ENCODE measurements at places on chromosomes 12 and 14.

DNA sequence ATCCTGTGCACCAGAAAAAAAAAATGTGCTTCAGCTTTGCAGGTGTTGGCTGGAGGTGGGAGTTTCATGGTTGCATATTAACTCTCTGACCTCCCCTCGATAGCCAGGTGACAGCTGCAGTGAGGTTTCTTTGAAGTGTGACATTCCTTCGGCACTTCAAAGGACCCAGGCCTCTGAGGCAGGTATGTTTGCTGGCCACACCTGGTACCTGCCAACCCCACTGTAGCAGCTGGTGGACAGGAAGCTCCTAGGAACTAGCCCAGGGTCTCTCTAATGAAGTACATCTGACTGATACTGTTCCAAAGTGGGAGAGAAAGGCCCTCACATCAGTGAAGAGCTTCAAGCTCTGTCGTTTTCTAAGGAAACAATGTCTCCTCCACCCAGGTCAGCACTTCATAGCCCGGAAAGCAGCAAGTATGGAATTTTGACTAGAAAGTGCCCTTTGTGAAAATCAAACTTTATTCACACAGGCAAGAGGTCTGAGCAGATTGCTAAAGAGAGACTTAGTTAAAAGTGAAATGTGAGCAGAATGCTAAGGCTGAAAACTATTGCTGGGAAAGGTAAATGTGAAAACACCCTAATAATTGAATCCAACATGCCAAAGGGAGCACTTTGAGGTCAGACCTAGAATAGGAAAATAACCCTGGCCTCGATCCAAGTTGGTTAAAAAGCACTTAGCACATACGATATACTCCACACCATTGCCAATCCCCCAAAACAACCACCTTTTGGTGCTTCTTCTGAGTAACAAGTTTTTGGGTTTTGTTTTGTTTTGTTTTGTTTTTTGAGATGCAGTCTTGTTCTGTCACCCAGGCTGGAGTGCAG lies 71.3 kb downstream of the PHLDA1 start:
- no peak for DNase-seq

DNA sequence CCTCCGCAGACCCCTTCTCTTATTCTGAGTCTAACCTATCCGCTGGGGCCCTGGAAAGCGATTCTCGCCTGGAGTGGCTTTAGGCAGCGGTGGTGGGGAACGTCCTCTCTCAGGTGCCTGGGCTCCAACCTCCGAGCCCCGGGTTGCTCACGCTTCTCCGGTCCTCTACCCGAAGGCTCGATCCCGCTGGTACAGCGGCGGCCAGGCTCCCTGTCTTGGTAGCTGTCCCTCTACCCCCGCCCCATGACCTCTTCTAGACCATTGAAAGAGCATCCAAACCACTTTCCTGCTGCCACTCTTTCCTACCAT lies 505 bp upstream of the HEBP1 start:
- DNase-seq: no peak

GRCh38 chr12:106044773-106045172 lies 94.0 kb downstream of the NUAK1 start:
- DNase-seq: no peak

DNA sequence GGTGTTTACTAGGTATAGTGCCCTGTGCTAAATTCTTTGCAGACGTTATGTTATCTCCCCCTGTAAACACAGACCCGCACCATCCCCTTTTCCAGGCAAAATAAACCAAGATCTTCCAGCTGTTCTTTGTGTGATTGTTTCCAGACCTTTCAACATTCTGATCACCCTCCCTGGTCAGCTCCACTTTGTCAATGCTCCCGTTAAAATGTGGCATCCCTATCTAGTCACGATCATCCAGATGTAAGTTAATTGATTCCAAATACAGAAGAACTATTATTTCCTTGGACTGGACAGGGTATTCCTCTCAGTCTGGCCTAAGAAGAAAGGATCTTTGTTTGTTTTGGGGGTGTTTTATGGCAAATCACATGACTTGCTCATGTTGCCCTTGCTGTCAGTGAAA lies 127.6 kb upstream of the ARID2 start:
- no peak for DNase-seq

DNA sequence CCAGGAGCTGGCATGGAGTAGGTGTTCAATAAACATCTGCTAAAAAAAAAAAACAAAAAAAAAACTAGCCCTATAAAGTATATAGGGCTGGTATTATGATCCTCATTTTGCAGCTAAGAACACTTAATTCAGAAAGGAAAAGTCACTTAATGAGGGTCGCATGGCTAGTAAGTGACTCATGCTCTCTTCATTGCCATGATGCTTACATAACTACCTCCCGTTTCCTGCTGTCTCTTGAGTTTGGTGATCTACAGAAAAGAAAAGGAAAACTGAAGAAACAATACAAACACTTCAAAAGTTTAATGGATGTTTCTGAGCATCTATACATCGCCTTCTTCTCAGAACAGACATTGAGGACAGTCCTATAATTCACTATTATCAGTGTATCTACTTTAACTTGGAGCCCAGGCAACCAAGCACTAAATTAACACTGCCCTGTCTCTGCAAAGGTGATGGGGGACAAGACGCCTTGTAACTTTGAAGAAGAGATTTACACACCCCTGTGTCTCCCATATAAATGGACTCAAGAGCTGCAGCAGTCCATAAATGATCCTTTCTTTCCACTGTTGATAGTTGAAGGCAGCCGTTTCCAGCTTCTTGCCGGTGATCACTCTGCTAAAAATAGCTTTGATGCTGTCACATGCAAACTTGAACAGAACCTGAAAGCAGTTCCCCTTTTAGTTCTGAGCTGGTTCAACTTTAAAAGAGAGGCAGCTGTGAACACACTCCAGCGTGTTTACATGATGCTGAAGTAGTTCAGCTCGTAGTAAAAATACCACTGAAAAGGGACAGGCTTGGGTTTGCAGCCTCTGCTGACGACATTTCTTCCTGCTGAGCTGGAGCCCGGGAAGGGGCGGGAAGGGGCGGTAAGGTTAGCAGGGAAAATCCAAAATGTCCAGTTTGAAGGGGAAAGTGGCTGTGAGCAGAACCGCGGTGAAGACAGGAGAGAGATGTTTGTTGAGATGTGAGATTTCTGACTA lies 113.3 kb downstream of the FOXN3 start:
- DNase-seq: no peak

DNA sequence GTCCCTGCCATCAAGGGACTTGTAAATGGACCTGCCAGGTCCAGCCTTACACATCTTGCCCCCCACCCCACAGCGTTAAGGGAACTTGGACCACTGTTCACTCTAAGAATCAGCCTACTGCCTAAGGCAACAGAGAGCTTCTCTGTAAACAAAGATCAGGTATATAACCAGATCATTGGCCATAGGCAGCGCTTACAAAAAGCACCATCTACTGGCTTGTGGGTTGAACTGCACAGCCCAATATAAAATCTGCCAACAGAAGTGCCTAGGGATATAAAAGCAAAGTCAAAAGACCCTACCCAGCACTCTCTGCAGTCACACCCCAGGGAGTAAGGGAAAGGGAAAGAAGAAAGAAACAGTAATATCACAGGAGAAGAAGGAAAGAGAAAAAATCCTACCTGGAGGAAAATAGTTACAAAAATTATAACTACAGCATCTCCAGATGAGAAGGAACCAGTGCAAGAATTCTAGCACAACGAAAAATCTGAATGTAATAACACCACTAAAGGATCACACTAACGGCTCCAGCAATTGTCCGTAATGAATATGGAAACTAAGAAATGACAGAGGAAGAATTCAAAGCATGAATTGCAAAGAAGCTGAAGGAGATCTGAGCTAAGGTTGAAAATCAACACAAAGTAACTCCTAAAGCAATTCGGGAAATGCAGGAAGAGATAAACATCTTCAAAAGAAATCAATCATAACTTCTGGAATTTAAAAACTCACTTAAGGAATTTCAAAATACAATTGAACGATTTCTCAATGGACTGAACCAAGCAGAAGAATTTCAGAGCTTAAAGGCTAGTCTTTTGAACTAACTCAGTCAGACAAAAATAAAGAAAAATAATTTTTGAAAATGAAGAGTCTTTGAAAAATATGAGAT lies 95.2 kb upstream of the PCED1B start:
- DNase-seq: no peak

DNA sequence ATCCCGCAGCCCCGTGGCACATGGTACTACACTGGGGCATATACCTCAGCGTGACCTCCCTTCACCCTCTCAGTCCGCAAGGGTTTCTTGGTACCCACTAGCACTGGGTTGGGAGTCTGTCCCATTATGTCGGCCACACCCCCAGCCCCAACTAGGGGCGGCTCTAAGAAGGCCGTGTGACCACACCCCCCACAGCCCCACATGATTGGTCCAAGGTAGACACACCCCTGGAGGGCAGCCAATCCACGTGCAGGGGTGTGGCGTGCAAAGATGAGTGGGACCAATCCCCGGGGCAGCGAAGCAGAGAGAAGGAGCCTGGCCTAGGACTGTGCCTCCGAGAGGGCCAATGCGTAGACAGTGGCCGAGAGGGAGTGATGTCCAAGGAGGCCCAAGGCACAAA lies 34.6 kb upstream of the BEGAIN start:
- DNase-seq: no peak

DNA sequence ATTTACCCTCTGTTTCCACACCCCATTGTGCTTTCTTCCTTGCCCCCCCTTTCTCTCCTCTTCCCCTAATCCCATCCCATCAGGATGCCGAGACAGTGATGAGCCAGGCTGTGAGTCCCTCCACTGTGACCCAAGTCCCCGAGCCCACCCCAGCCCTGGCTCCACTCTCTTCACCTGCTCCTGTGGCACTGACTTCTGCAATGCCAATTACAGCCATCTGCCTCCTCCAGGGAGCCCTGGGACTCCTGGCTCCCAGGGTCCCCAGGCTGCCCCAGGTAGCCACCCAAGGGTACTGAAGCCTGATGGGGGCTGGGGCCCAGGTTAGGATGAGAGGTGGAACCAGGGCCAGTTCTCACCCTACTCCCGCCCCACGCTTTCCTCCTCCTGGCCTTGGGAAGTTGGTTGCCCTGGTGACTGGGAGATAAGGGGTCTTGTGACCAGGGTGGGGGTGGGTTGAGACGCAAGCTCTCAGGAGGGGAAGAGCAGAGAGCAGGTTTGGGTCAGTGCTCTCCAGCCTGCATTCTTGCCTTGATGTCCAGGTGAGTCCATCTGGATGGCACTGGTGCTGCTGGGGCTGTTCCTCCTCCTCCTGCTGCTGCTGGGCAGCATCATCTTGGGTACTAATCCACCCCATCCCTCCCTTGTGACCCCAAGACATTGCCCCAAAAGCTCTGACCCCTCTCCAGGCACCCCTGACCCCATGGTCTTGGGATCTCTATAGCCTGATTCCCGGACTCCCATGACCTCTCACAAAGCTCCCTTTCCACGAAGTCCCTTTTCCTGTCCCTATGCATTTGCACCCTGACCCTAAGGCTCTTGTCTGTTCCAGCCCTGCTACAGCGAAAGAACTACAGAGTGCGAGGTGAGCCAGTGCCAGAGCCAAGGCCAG lies 1.2 kb downstream of the AMHR2 start:
- DNase-seq: no peak

DNA sequence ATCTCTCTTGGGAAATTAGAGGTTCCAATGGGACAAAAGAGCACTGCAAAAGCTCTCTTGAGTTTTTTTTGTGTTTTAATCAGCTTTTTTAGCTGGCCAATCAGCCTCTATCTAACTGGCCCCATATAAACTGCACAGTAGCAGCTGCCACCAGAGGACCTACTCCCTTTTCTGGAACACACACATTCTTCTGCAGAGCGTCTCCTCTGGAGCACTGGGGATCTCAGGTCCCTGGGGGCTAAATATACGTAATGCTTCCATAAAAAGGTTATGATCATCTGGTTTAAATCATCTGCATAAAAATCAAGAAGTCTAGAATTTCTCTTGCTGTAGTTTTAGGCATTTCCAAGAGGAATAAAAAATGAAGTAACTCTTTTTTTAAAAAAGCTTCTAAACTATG lies 32.3 kb downstream of the TSPAN8 start:
- no peak for DNase-seq

DNA sequence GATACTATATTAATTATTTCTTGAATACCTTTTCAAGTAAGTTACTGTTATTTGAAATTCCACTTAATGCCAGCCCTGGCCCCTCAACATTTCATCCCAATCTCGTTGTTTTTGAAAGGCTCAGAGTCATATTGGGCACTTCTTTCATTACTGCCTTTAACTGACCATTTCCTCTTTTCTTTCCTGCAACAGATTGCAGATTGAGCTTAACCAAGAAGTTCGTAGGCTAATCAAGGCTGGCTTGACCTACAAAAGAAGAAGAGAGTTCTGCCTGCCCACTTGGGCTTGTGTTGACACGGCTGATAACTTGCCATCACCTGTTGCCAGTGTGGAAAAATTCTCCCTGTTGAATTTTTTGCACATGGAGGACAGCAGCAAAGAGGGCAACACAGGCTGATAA lies 91.0 kb downstream of the FLRT2 start:
- no peak for DNase-seq

DNA sequence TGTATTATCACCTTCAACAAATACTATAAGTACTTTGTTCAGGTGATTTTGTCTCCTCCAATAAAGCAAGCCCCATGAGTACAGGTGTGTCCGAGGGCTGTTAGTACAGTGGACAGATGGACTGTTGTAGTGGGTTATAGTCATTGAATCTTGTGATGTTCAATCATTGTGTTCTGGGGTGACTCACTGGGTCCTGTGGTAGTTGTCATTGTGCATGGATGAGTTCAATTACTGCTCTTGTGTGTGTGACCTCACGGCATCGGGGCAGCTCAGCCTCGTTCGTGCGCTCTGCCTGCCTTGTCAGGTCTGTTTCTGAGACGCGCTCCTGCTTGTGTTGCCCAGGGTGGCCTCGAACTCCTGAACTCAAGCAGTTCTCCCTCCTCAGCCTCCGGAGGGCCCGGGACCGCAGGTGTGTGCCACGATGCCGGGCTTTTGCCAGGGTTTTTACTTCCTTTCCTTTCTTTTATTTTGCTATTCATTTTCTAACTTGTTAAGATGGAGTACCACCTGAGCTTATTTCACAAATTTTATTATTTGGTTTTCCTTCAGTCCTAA lies 72.2 kb downstream of the DDX51 start:
- no peak for DNase-seq

GRCh38 chr12:112353393-112353792 lies 28.8 kb downstream of the HECTD4 start:
- DNase-seq: no peak

- no peak for DNase-seq
These were observed 43.3 kb upstream of the MBIP start for GRCh38 chr14:36363704-36364103.

GRCh38 chr14:32473464-32473855 lies 144.4 kb downstream of the AKAP6 start:
- DNase-seq: no peak

DNA sequence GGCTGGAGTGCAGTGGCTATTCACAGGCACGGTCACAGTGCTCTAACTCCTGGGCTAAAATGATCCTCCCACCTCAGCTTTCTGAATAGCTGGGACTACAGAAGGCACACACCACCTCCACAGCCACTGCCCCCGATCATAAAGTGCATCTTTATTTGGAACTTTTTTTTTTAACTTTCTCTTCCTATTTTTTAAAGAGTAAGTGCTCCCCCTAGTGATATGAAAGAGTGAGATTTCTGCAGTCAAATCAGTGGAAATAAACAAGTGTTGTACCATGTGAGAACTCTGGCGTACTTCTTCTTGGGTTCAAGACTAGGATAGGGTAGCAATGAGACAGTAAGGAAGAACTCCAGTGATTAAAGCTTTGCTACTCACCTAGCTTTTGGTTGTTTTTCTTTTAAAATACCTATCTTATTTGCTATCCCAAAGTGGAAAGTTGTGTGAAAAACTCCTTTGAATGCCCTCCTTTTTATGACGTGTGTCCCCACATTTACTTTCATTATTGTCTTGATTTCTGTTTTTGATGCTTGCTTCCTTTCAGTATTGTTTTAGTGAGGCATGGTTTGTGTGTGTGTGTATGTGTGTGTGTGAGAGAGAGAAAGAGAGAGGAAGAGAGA lies 6.6 kb downstream of the PPP4R4 start:
- no peak for DNase-seq

Measured in stimulated activated CD4-positive, alpha-beta T cell treated with anti-CD3 and anti-CD28 coated beads, Interleukin-15, amount 100 ng/mL, for 48 hours (primary cell).